ENCODE measurements at places on chromosomes 16 and 17.

DNA sequence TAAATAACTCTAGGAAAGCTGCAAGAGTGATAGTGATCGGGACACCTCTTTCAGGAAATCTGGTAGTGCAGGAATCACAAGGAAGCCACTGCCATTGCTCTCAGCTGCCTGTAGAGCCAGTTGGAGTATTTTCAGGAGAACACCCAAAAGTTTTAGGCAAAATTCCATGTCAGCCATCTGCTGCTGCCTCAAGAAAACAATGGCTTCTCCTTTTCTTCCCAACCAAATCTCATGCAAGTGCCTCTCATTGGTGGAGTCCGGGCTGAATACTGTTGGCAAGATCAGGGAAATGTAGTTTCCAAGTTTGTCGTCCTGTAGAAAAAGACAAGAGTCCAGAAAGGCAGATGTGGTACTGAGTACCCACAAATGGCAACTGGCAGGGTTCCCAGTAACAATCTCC lies 54.9 kb upstream of the TANC2 start:
- DNase-seq, result no peak

DNA sequence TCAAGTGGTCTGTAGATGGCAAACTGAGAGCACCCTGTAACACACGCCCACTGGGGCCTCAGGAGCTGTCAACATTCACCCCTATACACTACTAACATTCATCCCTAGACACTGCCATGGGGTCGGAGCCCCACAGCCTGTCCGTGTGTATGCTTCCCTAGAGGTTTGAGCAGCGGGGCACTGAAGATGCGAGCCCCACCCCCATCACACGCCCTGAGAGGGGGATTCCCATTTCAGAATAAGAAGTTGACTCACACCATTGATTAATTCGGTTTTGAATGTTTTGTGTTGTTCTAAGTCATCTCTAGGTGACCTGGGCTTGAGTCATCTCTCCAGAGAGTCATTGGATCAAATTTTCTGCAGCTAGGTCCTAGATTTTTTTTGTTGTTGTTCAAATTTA lies 37.3 kb upstream of the MMD start:
- DNase-seq, result no peak

DNA sequence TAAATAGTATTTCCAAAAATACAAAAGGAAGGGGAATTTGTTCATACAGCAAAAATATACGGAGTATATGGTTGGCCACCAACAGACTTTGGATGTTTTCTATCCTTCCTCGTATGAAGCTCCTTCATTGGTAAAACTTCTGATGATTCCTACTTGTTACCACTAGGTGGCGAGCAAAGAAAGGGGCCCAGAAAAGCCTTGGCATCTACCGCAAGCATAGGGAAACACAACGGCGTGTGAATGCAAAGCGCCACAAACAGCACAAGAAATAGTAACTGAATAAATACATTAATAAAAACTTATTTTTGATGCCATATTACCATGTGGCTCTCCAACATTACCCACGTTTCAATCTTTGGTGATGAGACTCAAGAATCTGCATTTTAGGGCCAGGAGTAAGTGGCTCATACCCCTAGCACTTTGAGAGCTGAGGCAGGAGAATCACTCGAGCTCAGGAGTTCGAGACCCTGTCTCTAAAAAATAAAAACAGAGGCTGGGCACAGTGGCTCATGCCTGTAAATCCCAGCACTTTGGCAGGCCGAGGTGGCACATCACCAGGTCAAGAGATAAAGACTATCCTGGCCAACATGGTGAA lies 34.5 kb downstream of the YWHAE start:
- no peak for DNase-seq

DNA sequence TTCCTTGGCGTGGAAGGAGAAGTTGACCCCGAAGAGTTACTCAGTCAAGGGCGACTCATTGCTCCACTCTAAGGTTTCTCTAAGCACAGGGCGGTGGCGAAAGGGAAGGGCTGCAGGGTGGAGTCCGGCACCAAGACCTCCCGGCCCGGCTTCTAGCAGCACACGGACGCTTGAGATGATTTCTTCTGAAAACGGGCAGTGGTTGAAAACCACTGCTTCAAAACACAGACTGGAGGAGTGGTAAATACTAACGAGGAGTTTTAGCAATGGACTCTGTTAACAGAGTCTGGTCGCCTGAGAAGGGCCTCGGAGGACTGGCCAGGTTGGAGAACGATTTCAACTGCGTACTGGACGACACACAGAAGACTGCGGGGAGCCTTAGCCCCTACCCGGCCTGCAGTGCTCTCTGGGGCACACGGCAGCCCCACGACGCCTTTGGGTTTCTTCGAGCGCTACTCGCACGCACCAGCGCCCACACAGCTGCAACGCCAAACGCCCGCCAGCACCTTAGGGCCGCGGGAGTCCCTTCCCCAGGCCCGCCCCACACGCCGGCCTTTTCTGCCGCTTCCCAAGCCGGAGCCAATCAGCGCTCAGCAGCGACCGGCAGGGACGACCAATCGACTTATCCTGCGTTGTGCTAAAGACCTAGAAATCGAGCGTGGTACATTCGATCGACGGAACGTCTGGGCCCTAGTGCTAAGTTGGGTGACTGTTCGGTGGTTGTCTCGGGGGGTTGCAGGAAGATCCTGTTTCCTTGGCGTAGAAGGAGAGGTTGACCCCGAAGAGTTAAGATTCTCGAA lies 14.4 kb upstream of the CA4 start:
- no peak for DNase-seq

- DNase-seq, result no peak
These were observed 58.0 kb upstream of the GSE1 start for GRCh38 chr16:85554889-85555718.

DNA sequence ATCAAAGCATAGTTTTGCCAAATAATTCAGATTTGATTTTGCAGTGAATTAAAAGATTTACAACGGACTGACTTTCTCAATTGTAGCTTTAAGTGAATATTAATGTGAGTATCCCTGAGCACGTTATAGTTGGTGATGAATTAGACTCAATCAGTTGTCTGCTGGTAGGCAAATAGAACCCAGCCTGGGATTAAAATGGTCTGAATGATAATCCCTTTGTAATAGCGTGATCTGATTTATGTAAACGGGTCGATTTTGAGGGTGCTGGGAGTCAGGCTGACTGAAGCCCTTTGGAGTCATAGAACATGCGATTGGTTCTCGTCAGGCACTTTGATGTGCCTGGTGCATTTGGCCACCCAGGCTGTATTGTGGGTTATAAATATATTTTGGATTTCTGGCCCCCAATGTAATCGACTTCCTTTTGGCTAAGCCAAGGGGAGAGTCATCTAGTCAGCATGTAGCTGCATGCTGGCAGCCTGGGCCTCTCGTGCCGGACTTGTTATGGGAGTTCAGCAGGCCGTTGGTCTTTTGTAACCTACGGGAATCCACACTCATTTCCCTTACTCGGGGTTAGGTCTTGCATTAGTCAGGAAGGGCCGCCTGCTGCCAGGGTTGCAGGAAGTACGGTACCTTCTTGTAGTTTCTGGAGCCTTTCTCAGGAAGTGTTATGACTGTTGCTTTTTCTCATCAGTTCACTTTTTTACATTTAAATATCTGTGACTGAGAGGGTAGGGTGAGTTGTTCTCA lies 5.4 kb downstream of the PGS1 start:
- DNase-seq, result no peak

GRCh38 chr17:73283841-73284282 lies 22.2 kb upstream of the CPSF4L start:
- DNase-seq, result no peak

- no peak for DNase-seq
These were observed 4.5 kb upstream of the MNT start for GRCh38 chr17:2405247-2405926.

- DNase-seq, result no peak
These were observed 96.8 kb downstream of the GSG1L start for GRCh38 chr16:27966756-27967155.

GRCh38 chr17:13822700-13823099 lies 221.0 kb upstream of the HS3ST3A1 start:
- no peak for DNase-seq

DNA sequence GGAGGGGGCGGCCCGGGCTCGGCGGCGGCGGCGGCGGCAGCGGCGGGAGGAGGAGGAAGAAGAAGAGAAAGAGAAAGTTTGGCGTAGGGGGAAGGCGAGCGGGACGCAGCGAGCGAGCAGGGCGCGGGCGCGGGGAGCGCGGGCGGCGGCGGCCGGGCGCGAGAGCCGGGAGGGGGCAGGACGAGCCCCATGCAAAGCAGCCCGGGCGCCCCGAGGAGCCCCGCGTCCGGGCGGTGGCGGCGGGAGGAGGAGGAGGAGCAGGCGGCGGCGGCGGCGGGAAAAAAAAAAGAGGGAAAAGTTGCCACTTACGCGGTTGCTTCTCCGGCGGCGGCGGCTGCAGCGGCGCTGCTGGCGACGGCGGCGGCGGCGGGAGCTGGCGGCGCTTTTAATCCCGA lies 10.3 kb upstream of the ZFHX3 start:
- DNase-seq, result no peak

- no peak for DNase-seq
These were observed 16.1 kb downstream of the ACE start for GRCh38 chr17:63492940-63493339.

GRCh38 chr16:50497592-50497991 lies 50.6 kb upstream of the NKD1 start:
- no peak for DNase-seq

DNA sequence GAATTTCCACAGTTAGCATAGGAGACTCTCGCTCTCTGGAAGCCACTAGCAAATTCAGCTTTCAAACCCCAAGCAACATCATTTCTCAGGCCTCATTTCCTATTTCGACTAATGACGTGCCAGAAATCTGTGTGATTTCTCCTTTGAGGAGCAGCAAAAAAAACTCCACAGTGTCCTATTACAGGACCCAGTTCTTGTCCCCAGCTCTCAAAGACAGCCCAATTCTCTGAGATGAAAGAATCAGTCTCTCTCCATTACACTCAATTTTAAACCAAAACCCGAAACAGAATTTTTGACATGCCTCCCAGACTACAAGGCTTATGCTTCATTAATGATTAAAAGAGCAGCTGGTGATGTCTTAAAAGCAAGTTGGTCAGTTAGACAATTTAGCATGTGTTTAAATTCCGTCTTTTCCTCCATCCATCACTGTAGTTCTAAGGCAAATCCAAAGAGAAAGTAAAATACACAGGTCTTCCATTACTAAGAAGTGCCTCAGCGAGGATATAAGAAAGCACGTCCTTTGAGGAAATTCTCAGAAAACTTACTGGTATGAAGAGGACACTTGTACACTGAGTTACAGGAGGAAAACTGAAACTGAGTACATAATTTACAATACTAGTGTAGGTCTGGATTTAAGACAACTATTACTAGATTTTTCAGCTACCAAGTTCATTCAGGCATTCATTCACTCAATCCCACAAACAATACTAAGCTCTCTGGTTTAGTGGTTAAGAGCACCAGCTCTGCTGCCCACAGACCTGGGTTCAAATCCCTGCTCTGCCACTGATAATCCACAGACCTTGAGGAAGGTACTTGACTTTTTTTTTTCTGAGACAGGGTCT lies 12.5 kb downstream of the TOM1L2 start:
- no peak for DNase-seq

DNA sequence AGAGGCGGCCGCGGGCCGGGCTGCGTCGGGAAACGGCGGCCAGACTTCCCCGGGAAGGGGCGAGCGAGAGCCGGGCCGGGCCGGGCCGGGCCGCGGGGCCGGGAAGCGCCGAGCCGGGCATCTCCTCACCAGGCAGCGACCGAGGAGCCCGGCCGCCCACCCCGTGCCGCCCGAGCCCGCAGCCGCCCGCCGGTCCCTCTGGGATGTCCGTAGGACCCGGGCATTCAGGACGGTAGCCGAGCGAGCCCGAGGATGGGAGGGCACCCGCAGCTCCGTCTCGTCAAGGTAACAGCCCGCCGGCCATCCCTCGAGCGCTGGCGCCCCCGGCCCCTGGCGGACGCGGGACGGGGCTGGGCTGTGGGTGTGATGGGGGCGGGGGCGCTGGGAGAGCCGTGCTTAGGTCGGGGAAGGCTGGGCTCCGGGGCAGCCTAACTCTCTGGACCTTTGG lies at the start of gene CRHR1:
CRHR1 (plus strand) TSS at position 28 of the 448 bp plus-strand sequence; CDS start at position 253, 225 bp downstream.
- no peak for DNase-seq

GRCh38 chr17:76957678-76958464 lies 89.7 kb downstream of the MGAT5B start:
- no peak for DNase-seq

DNA sequence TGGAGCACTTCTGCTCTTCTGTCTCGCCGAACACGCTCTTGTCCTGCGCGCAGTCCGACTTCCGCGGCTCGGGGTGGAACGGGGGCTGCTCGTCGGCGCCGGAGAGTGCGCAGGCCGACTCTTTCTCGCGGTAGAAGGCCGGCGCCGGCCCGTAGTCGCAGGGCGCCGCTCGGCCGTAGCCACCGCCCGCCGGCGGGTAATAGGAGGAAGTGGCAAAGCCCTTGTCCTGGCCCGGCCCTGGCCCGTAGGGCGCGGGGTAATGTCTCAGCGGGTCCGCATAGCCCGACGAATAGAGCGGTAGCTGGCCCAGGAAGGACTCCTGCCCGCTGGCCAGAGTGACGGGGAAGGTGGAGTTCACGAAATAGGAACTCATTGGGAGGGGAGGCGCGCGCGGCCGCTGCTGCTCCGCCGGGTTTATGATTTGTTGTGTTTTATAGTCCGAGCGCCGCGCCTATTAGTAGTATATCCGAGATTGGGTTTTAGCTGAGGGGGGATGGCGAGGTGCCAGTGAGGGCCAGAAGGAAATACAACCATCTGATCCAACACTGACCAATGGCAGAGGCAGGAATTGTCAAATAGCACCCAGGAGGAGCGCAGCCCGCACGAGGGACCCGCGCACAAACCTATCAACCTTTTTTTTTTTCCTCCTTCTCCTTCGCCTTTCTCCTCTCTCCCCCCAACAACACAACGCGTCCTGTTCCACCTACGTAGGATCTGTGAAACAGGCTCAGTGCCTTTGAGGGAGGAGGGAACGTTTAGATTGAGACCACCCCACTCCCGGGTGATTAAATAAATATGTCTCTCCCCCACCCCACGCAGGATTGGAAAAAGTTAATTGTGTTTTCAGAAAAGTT lies 4.4 kb upstream of the HOXB5 start:
- DNase-seq, result no peak

DNA sequence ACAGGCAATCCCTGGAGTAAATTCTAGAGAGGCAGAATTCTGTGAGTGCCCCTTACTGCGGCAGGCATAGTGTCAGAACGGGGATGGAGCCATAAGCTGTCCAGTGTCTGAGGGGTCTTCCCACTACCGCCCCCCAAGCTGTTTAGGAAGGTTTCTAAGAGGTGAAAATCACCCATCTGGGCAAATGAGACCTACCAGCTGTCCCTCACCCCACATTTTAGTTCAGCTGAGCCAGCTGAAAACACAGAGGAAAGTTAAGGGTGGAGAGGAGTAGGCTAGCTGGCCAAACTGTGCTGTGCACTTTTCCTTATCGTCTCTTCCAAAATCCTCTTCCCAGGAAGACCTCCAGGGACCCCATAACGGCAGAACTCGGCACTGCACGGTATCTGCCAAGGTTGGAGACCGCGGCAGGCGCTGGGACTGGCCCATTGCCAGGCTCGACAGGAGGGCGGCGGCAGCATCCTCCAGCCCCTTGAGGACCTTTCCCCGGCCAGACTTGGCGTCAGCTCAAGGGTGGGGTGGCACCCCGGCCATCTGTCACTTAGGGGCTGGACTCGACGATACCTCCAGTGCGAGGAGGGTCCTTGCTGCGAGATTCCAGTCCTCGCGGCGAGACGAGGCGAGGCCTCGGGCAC lies 955 bp downstream of the ACLY start:
- no peak for DNase-seq

All from cortex of kidney (tissue), 1 donor.